G401 (cell line): ENCODE measurements at places on chromosomes 5 and 9. TPM values are rescaled to one million over a fixed set of nuclear protein-coding genes. Genes with fewer than 3 reads are reported as not detected.

Gene GFPT2
- 1.2 and 2.4 TPM in 2 replicates for total RNA-seq

Gene BASP1
- not detected in 2 replicates for total RNA-seq

Gene PCDHGA9
- total RNA-seq, result not detected in 2 replicates

Gene TMEM232
- 0.07 TPM in 1 of 2 replicates, not detected in the other for total RNA-seq

Gene ACOT12
- total RNA-seq, result not detected in 2 replicates

Gene FOXD4L3
- total RNA-seq, result not detected in 2 replicates

Gene MARCOL
- total RNA-seq, result not detected in 2 replicates

Gene OR13C4
- total RNA-seq, result not detected in 2 replicates

Gene BAAT
- total RNA-seq, result not detected in 2 replicates

Gene MZB1
- total RNA-seq, result not detected in 2 replicates

Gene KIF4B
- 0.06 and 0.07 TPM in 2 replicates for total RNA-seq

Gene MAST4
- total RNA-seq, result not detected in 2 replicates

Gene CER1
- not detected in 2 replicates for total RNA-seq

Gene CHSY3
- 0.06 TPM in 1 of 2 replicates, not detected in the other for total RNA-seq

Gene GOLGA1
- total RNA-seq, result 10.8 TPM in 2 replicates

- no peak for DNase-seq
Observed at GRCh38 chr5:83639911-83640310, 80.7 kb downstream of the HAPLN1 start.

DNA sequence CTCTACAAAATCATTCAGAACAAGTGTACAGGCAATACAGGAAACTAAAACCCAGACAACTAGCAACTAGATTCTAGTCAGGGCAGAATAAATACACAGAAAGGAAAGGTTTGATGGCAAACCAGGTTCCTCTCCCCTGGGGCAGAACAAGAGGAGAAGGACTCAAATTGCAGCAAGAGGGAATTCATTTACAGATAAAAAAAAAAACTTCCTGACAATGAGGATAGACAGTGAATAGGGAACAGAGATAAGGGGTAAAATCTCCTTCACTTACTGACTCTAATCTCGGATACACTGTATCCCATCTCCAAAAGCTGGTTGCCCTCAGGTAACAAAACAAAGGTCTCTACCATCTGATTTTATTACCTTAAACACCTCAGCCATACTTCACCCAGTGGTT, 244.0 kb downstream of the SEC61B start:
- DNase-seq, result no peak

DNA sequence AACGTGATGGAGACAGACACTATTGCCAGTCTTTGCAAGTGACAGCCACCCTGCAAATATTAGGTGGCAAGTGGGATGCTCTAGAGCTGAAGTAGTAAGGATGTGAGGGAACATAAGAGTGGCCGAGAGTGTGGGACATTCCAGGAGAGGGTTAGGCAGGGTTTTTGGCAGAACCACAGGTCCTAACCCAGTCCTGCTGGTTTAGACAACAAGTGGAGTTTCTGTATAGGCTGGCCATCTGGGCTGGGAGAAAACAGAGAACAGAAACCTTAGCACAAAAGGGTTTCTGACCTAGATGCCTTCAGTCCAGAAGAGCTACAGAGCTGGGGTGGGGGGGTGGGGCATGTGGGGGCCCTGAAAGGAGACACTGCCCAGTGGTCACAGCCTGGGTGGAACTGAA, 107.4 kb downstream of the TMEM174 start:
- peak; percentile 90 for DNase-seq

DNA sequence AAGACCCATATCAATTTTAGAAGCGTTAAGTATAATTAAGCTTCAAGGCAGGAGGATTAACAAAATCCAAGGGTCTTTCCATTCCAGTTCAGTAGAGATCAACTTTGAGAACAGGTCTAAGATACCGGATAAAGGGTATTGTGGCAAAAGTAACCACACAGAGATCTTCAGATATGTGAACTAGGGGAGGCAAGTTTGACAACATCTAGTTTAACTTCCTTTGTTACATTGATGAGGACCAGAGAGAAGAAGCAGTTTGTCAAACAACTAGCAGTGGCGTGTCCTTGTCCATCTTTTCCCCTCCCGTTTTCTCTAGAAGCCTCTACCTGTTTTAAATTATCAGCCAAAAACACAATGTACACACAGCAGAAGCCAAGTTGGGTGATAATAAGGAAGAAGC, 8.6 kb downstream of the SLC36A2 start:
- no peak for DNase-seq

DNA sequence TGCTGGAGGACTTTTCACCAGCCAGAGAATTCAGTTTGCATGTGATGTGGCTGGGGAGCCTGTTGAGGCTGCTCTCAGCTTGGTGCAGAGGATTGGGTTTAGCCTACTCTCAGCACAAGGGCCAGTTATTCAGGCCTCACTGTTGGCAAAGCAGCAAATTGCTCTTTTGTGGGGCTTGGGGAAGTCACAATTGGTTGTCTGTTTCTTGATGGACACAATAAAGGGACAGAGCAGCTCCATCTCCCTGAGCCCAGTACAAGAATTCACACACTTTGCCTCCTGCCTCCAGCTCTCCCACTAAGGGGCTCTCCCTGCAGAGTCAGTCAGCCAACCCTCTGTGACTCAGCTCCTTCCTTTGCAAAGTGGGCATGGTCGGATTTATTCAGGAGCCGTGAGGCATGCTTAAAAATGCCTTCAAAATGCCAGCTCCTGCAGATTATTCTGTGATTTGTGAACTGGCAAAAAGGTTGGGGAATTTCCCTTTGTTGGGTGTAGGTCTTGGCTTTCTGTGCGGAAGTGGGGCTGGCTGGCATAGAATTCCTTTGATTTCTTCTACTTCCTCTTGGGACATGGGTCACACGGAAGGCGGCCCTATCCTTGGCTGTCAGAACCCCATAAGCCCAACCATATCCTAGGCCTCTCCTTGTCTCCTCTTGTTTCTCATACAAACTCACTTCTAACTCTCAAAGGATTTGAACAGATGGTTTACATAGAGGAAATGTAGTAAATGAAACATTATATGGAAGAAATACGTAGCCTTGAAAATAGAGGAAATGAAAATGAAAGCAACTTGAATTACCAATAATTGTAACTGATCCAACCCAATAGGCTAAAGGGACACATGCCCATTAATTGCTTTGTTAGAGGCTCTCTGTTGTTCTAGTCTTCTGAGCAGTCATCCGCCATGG, 118.7 kb upstream of the CD180 start:
- DNase-seq, result peak; percentile 49

DNA sequence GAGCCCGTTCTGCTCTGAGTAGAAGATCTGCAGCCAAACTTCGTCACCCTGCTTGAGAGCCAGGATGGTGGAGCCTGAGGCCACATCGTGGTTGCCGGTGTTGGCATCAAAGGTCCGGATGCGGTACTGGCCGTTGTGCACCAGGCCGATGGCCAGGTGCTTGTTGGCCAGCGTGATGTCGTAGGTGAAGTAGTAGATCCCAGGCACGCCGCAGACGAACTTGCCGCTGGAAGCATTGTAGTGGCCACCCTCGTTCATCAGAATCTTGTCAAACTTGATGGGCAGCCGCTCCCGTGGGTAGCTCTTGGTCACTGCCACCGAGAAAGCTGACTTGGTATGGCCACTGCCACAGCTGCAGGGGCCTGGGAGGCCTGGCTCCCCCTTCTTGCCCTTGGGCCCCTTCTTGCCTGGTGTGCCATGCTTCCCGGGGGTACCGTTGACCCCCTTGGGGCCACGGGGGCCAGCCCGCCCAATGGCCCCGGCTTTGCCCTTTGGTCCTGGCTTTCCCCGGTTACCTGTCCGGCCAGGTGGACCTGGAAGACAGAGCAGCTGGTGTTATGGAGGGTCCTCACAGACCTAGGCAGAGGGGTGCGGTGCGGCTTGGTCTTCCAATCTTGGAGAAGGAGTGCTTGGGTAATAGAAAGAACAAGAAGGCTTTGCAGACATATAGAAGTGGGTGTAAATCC, 21.0 kb downstream of the C1QTNF2 start:
- DNase-seq, result no peak

- no peak for DNase-seq
Observed at GRCh38 chr9:19650312-19650711, 138.5 kb downstream of the SLC24A2 start.

DNA sequence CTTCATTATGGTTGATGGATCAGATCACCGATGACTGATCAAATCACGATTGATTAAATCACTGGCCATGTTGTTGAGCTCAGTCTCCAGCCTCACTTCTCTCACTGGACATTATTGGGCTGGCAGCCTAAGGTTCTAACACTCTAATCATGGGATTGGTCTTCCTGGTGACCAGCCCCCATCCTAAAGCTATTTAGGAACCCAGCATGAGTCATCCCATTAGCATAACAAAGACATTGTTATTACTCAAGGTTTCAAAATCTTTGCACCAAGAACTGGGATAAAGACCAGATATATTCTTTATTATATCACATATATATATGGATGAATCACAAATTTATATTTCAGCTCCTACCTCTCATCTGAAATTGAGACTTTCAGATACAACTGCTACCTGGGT, 272.1 kb upstream of the IL12B start:
- DNase-seq, result no peak

DNA sequence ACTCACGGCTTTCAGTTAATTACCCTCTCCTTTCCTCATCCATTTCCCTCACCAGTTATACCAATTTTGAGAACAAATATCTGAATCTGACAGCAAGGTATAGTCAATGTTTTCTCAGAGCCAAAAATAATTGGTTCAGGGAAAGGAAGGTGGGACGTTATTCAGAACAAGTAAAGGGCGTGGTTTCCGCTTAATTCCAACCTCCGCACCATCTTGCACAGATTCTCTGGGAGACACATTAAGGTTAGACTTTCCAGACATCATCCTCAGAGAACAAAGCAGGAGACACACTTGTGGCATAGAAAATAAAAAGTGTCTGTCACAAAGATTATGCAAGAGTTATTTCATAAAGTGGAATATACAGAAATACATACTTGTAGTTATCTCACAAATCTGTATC, 441.2 kb downstream of the IRX1 start:
- no peak for DNase-seq

DNA sequence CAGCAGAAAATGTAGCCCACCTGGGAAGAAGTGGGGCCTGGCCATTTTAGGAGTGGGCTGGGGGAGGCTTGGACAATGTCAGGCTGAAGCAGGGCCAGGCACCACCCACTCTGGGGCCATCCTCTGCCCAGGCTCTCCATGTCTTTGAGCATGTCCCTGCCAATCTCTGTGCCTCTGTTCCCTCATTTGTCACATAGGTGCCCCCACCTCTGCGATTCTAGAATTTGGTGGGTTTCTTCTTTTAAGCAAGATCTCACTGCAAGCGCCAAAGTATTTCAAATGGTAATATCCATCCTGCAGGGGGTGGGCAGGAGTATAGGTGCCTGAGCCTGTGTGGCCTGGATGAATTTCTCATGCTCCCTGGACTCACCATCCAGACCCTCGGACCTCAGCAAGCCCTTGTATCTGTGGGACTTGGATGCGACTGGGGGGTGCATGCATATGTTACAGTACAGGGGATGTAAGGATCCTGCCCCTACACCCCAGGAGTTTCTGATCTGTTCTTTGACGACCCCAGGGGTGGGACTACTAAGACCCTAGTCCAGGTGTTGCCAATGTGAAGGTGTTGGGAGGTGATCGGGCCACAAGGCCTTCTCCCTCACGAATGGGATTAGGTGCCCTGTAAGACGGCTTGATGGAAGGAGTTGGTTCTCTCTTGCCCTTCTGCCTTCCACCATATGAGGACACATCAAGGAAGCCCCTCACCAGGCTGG, 4.3 kb downstream of the CD74 start:
- no peak for DNase-seq

GRCh38 chr5:150945947-150946346, 41.2 kb upstream of the ZNF300 start:
- peak; percentile 55 for DNase-seq

GRCh38 chr9:75226403-75227139, 138.3 kb downstream of the OSTF1 start:
- no peak for DNase-seq

DNA sequence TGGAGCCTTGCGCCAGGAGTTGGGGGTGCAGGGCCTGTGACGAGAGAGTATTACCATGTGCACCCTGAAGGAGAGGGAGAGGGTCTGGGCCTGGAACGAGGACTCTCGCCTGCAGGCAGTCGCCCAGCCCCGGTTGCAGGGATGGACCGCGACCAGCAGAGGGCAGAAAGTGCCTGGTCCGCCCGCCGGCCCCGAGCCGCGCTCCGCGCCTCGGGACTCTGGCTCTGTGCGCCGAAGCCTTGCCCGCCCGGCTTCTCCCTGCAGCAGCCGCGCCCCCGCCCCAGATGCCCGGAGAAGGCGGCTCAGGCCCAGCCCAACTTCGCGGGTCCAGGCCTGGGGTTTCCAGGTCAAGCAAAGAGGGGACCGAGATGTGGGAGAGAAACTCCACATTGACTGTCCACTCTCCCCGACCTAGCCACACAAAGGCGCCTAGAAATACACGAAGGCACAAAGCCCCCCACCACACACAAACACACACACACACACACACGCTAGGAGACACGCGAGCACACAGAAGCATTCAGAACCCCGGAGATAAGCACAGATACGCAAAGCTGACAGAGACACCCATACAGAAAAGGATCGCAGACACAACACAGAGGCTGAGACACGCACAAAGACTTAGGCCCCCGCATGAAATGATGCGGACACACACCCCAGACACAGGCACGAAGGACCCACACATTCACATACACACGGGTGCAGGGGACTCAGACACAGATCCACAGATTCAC, 2.0 kb upstream of the LMX1B start:
- DNase-seq, result peak; percentile 55

GRCh38 chr9:27033815-27034403, 28.4 kb upstream of the LRRC19 start:
- DNase-seq, result peak; percentile 44

GRCh38 chr9:106643211-106643930, 219.6 kb upstream of the ZNF462 start:
- no peak for DNase-seq

- DNase-seq, result no peak
Observed at GRCh38 chr9:86282979-86283535, 719 bp upstream of the ISCA1 start.

GRCh38 chr5:116297296-116297814, 212.5 kb downstream of the COMMD10 start:
- DNase-seq, result no peak

GRCh38 chr5:143977891-143978461, 166.0 kb downstream of the HMHB1 start:
- DNase-seq, result no peak

GRCh38 chr5:57663466-57663865, 180.9 kb upstream of the ACTBL2 start:
- no peak for DNase-seq

GRCh38 chr9:136722969-136723356, 10.6 kb downstream of the DIPK1B start:
- DNase-seq, result peak; percentile 73
